ENCODE measurements at places on chromosomes 1 and 21.

- peak; percentile 82 for DNase-seq
Observed at GRCh38 chr21:32411350-32412161, 950 bp upstream of the EVA1C start.

- no peak for DNase-seq
Observed at GRCh38 chr21:39198800-39199199, 15.5 kb upstream of the PSMG1 start.

DNA sequence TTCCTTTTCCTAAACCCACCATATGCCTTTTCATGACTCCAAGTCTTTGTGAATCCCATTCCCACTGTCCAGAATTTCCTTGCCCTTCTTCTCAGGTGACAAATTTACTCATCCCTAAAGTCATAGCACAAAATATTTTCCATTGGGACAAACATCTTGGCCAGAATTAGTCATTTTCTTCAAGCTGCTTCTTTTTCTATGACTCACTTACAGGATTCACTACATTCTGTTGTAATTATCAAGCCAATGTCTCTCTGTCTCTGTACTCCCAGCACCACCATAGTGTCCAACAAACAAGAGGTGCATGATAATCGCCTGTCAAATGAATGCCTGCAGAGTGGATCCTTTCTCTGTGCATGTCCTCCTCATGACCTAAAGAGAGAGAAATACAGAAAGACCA lies 37.8 kb downstream of the SGIP1 start:
- no peak for DNase-seq

DNA sequence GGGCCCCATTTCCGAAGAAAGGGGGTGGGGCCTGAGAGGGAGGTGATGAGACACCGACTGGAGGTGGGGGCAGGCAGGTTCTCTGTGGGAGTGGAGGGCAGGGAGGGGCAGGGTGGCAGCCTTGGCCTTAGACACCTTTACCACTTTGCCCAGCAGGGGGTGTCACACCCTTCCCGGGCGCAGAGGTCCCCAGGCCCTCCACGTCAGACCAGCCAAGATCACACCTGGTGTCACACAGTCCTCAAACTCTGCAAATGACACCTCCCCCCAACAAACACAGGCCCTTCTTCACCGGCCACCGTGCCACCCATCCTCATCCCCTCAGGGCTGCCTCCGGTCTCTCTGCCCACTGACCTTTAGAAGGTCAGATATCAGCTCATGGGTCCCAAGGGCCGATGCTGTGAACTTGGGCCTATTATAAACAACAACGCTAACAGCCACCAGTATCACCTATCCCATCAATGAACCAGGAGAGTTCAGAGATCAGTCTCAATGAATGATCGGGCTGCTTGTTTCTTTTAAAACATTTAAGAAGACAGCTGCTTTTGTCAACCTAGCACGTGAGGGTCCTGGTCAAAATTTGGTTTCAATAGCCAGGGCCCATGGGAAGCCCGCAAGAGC lies 103.9 kb downstream of the CASZ1 start:
- DNase-seq = peak; percentile 87

DNA sequence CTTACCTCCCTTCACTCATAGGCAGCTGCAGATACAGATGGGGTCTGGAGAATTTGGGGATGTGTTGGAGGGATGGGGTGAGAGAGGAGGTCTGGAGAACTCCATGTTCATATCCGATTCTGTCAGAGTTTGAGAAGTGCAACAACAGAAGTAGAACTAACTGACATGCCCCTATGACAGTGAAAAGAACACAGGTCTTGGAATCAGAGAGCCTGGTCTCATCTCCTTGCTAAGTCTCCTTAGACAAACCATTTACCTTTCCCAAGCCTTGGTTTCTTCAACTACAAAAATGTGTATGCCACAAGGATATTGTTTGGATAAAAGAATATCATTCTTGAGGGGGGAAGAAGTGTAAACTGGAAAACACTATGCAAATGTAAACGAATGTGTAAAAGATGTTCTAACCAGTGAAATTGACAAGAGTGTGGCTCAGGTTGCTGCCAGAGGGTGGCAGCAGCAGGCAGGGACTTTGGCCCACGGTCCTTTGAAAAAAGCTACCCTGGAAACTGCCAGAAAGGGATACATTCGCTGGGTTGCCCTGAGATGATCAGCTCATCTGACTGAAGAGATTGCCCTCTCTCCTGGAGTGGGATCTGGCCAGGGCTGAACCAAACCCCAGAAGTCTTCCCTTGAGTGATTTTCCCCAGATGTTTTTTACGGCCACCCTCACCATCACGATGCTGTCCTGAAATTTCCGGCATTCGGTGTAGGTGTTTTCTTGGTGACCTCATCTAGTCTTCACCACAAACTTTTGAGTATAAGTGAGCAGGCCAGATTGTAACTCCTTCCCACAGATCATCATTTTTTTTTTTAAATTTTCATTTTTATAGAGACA lies 17.0 kb upstream of the CD2 start:
- peak; percentile 86 for DNase-seq

DNA sequence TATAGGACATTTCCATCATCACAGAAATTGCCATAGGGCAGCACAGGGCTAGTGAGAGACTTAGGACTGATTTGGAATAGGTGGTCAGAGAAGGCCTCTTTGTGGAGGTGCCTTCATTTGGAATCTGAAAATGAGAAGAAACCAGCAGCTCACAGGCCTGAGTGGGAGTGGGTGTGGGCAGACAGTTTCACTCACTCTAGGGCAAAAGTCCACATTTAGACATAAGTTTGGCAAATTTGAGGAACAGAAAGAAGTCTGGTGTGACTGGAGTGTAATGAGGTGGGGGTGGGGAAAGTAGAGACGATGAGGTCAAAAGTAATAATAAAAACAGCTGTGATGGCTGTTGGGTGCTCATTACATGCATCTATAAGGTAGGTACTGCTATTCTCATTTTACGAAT lies 22.4 kb upstream of the BCAR3 start:
- no peak for DNase-seq

- no peak for DNase-seq
Observed at GRCh38 chr1:164721228-164721496, 162.2 kb downstream of the PBX1 start.

- DNase-seq = peak; percentile 87
Observed at GRCh38 chr1:25520446-25521061, 22.9 kb upstream of the LDLRAP1 start.

GRCh38 chr1:198203434-198203833 lies 46.6 kb downstream of the NEK7 start:
- DNase-seq = no peak

- no peak for DNase-seq
Observed at GRCh38 chr1:47194311-47194710, 4.5 kb upstream of the PDZK1IP1 start.

DNA sequence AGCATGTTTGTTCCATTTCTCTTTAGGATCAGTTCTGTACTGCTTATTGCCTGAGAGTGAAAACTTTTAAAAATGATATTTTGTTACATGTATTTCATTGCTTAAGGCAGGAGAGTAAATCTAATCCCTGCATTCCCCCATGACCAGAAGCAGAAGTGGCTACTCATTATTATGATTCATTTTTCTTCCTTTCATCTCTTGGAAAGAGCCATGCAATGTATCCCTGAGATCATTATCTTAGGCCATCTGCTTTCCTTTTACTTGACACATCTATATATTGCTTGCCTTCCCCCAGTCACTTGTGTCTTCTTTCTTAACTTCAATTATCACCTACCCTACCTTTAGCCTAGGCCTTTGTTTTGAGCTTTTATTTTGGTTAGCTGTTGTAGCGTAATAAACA lies 430.4 kb upstream of the CHRM3 start:
- no peak for DNase-seq

- no peak for DNase-seq
Observed at GRCh38 chr1:34101151-34101550, 63.9 kb downstream of the CSMD2 start.

- DNase-seq = no peak
Observed at GRCh38 chr1:218633238-218633988, 288.3 kb downstream of the TGFB2 start.

DNA sequence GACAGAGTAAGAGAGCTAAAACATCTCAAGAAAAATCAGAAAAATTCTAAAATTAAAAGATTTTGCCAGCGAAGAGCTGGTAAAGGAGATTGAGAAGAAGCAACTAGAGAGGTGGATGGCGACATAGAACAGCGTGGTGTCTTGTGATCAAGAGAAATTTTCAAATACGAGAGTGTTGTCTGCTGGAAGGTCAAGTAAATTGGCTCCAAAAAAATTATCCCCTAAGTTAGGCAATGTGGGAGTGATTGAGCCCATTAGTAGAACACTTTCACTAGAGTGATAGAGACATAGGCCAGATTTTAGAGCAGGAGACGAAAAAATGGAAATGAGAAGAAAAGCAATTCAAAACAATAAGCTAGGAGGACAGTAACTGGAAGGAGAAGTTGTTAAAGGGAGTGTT lies 94.3 kb upstream of the MPC2 start:
- DNase-seq = no peak

- peak; percentile 65 for DNase-seq
Observed at GRCh38 chr1:172637522-172637921, 21.4 kb upstream of the FASLG start.

GRCh38 chr21:36395353-36396111 lies 10.3 kb downstream of the CHAF1B start:
- no peak for DNase-seq

DNA sequence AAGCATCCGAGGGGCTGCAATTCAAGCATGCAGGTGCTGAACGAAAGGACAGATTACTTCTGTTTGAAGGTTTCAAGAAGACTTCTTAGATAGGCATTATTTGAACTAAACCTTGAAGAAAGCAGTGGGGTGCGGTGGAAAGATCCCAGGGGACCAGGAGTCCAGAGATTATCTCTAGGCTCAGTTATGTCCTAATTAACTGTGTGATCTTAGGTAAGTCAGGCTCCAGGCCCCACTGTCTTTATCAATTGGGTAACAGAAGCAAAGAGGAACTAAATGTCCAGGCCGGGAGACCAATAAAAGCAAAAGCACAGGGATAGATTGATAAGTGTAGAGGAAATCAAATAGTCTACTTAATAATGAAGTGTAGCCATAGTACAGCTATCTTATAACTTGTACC lies 72.9 kb upstream of the CDC42BPA start:
- DNase-seq = no peak

DNA sequence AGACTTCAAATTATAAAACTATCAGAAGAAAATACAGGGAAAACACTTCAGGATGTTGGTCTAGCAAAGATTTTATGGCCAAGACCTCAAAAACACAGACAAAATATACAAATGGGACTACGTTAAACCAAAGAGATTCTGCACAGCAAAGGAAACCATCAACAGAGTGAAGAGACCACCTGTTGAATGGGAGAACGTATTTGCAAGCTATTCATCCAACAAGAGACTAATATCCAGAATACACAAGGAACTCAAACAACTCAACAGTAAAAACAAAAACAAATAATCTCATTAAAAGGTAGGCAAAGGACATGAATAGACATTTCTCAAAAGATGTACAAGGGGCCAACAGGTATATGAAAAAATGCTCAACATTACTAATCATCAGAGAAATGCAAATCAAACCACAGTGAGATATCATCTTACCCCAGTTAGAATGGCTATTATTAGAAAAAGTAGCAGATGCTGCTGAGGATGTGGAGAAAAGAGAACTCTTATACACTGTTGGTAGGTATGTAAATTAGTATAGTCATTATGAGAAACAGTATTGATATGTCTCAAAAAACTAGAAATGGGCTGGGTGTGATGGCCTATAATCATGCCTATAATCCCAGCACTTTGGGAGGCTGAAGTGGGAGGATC lies 112.6 kb downstream of the LRIG2 start:
- no peak for DNase-seq

- DNase-seq = no peak
Observed at GRCh38 chr21:38196036-38196435, 60.8 kb upstream of the KCNJ15 start.

- no peak for DNase-seq
Observed at GRCh38 chr1:174028495-174028894, 6.3 kb upstream of the RC3H1 start.

DNA sequence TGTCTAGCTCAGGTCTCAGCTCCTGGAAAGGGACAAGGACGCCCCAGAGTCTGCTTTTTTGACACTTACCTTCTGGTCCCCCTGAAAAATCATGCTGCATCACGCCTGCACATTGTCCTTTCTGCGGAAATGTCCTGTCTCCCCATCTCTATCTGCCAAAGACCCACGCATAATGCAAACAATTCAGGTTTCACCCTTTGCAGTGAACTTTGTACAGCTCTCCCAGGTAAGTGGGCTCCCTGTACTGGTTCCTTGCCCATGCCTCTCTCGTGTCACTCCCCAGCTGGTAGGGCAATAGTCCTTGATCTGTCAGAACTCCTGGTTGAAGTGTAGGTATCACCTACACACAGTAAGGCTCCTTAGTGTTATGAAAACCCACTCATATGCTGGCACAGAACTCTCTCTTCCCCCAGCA lies 102.9 kb upstream of the IRF2BP2 start:
- DNase-seq = no peak

DNA sequence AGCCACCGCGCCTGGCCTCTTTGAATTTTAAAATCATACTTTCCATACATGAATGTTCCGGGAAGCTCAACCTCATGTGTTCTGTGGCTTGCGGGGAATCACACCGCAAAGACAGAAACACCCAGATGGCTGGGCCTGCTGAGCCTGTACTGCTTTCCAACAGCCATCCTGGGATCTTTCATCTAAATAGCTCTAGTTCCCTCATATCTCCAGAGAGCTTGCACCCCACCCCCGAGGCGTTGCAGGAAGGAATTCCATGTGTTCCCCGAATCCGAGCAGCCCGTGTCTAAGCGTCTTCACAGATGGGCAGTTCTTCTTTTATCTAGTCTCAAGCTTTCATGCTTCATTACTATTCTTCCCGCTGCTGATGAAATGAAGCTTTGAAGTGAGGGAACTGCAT lies 66.4 kb downstream of the IGSF21 start:
- no peak for DNase-seq

DNA sequence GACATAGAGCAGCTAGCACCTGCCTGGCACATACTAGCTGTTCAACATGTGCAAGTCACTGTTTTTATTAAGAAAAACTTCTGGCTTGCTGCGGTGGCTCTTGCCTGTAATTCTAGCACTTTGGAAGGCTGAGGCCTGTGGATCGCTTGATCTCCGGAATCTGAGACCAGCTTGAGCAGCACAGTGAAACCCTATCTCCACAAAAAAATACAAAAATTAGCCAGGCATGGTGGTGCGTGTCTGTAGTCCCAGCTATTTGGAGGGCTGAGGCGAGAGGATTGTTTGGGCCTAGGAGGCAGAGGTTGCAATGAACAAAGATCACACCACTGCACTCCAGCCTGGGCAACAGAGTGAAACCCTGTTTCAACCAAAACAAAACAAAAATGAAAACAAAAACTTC lies 27.7 kb upstream of the C8B start:
- no peak for DNase-seq

Measured in activated CD8-positive, alpha-beta T cell treated with anti-CD3 and anti-CD28 coated beads for 36 hours (primary cell).